ENCODE measurements at places on chromosomes 7 and 10.

- no peak for DNase-seq
Measured at GRCh38 chr7:132255898-132256297, 320.4 kb downstream of the PLXNA4 start.

DNA sequence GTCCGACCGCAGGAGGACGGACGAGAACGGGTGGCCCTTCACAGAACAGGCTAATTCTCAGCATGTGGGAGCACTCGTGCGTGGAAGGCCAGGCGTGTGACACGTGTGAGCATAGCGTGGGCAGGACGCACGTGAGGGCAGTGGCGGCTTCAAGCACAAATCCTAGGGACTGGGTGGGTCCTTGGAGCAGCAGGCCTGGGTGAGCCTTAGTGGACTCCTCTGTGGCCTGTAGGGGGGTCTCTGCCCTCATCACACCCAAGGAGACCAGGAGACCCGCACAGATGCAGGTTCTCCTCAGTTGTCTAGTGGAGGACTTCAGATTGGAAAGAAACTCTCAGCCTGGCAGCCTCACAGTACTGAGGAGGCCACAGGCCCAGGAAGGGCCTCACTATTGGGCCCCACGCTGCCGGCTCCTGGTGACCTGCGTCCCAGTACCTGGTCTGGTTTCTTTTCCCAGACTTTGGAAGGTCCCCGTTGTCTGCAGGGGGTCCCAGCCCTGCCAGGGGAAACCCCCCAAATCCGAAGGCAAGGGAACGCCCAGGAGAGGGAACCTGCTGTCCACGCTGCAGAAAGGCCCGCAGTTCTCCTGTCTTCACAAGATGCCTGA lies 49.1 kb upstream of the FAM20C start:
- DNase-seq = no peak

DNA sequence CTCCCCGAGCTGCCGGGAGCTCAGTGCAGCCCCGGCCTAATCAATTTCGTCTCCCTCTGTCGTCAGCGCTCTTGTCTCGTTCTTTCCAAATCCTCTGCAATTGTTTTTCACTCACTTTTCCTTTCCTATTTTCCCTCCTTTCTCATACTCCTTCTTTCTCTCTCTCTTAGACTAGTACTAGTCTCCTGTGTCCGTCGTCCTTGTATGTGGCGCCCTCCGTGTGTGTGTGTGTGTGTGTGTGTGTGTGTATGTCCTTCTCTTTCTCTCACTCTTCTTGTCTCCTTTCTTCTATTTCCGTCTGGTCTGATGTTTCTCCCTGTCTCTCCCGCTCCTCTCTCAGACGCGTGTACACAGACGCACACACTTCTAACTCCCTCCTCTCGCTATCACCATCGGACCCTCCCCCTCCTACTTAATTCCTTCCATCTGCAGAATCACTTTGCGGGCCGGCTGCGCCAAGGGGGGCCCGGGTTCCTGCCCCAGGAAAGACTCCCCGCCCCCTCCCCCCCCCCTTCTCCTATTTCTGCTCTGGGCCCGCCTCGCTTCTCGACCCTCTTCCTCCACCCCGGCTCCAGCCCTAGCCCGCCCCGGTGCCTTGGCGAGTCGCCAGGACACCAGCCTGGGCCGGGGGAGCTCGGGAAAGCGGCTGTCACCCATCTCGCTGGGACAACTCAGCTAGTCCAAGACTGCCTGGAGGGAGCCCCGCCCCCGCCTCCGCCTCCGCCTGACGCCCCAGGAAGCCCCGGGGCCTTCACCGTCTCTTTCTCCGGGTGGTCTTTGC lies 743 bp upstream of the ZCCHC24 start:
- no peak for DNase-seq

DNA sequence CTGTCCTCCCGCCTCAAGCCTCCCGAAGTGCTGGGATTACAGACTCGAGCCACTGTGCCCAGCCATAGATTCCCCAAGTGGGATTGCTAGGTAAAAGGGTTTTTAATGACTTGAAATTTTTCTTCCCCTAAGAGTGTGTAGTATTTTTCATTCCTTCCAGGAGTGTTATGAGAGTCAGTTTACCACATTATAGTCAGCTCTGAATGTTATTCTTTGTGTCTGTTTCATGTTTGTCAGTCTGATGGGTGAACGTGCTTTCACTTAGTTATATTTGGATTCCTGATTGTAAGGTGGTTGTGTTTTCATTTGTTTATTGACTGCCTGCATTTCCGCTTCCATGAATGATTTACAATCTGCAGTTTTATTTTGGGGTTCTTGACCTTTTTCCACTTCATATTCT lies 6.3 kb downstream of the ZNF212 start:
- DNase-seq = no peak

DNA sequence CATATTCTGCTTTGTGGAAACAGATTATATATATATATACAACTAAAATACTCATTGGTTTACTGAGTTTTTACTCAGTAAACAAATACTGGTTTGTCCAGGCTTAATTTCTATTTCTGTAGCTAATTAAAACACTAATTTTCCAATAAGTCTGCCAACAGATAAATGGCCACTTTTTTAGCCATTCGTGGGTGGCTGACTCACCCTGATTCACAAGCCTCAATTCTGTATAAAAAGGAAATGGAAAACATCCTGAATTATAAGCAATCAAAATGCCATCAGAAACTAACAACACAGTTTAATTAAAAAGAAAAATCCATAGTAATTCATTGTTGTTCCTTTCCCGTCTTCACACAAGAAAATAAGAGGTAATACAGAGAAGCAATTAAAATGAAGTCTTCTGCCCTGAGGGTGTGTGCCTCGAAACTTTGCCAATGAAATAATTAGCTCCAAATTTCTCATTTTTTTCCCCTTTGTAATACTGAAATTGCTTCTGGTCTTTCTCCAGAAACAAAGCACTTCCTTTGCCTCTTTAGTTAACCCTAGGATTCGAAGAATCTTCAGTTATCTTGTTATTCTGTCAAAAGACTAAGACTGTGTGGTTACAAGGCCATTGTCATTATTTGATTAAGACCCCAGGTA lies 118.7 kb upstream of the PTN start:
- no peak for DNase-seq

DNA sequence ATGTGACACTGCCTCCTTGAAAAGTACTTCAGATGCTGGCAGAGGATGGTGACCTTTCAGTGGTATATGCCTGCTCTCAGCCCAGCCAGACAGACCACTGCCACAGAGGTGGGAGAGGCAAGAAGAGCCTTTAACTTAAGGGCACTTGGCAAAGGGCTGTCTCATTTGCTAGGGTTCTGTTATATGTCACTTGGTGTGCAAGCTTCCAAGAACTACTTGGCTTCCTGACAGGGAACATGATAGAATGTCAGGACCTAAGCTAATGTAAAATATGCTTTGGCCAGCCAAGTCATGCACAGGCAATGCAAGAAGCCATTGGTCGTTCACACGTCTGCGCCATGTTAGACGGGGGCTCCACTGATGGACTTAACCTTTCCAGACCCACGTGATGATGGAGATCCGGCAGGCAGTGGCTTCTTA lies 54.7 kb downstream of the RBM20 start:
- DNase-seq = no peak

GRCh38 chr7:83827036-83827435 lies 178.1 kb upstream of the SEMA3E start:
- no peak for DNase-seq

GRCh38 chr7:87001214-87001613 lies 58.2 kb downstream of the ELAPOR2 start:
- DNase-seq = no peak

GRCh38 chr7:28037220-28038010 lies 143.2 kb downstream of the JAZF1 start:
- no peak for DNase-seq

DNA sequence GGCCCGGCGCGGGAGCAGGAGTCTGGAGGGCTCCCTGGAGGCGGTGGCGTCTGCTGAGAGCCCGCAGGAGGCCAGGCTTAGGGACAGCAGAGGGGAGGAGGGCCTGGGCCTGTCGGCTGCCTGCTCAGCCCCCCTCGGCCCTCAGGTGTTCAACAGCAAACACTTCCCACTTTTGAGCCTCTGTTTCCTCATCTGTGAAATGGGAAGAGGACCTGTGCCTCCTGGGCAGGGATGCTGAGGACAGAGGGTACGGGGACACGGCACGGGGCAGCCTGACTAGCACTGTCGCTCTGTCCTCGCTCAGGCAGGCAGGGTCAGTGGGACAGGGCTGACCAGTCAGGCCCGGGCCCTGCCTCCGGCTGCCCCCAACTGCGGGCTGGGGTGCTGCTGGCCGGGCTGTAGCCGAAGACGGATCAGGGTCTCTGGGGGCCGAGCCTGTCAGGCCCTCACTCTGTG lies 663 bp downstream of the CYP2W1 start:
- no peak for DNase-seq

All from SHP77 (cell line).